ENCODE measurements at places on chromosomes 3 and 15. TPM values are rescaled to one million over a fixed set of nuclear protein-coding genes. Genes with fewer than 3 reads are reported as not detected.

SV2B gene
- total RNA-seq, result not detected

RTP4 gene
- 1.4 TPM for total RNA-seq

GPR62 gene
- total RNA-seq, result not detected

DUOXA2 gene
- not detected for total RNA-seq

PLSCR5 gene
- not detected for total RNA-seq

CACNA2D3 gene
- total RNA-seq, result not detected

CLDN16 gene
- 0.22 TPM for total RNA-seq

DZIP3 gene
- total RNA-seq, result 10.3 TPM

PARP15 gene
- total RNA-seq, result 0.22 TPM

CCDC13 gene
- 0.57 TPM for total RNA-seq

Data from placental pericyte (primary cell).